Posterior vena cava (tissue), 2 donors: ENCODE measurements at places on chromosomes 7 and 10. TPM values are rescaled to one million over a fixed set of nuclear protein-coding genes. Genes with fewer than 3 reads are reported as not detected.

GRCh38 chr7:144378651-144379050 lies 23.4 kb downstream of the ARHGEF5 start:
- DNase-seq: no peak

DNA sequence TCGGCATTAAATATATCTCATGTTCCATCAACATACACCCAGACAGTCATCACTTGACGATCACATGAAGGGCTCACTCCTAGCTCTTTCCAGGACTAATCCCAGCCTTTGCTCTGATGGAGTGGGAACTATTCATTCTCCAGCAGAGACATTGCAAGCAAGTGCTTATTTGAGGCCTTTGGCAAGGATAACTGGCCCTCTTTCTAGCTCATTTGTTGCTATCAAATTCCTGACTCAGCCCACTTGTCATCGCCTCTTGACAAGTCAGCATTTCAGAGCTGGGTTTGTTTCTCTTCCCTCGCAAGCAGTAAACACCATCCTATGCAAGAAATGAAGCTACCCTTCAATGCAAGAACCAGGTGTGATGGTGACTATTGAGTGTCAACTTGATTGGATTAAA lies 1165.7 kb upstream of the AUTS2 start:
- no peak for DNase-seq

GRCh38 chr7:80665526-80665925 lies 27.1 kb downstream of the CD36 start:
- no peak for DNase-seq

DNA sequence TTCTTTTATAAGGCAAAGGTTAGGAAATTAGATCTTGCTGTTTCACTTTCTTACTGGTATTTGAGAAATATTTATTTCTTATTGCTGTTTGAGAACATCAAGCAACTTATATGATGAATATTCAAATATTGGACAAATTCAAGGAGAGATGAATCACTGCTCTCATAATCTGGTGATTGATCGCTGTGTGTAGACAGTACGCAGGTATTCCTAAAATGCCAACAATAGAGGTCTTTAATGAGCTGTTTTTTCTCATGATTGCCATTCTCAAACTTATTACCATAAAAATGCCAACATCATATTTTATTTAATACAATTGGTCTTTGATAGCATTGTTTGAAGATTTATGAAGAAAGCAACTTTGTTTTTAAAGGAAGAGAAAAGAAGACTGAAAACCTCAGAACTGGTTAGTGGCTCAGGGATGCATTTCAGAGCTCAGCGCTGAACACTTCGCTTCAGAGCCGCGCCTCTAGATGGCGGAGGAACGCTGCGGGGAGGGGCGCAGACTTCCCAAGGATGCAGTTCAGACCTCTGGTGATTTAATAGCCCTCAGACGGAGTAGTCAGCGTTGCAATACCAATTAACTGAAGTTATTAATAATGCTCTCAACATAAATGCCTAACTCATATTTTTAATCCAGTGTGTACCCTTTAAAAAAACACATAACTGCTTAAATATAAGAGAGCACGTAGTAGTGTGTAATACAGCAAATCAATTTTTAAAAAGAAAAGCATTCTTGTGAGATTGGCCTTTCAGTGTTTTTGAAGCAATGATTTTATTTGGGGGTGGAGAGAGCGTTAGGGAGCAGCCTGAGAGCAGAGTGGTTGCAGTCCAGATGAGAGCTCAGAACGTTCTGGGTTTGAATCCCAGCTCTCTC lies 38.5 kb upstream of the STEAP4 start:
- peak; percentile 82 for DNase-seq

DNA sequence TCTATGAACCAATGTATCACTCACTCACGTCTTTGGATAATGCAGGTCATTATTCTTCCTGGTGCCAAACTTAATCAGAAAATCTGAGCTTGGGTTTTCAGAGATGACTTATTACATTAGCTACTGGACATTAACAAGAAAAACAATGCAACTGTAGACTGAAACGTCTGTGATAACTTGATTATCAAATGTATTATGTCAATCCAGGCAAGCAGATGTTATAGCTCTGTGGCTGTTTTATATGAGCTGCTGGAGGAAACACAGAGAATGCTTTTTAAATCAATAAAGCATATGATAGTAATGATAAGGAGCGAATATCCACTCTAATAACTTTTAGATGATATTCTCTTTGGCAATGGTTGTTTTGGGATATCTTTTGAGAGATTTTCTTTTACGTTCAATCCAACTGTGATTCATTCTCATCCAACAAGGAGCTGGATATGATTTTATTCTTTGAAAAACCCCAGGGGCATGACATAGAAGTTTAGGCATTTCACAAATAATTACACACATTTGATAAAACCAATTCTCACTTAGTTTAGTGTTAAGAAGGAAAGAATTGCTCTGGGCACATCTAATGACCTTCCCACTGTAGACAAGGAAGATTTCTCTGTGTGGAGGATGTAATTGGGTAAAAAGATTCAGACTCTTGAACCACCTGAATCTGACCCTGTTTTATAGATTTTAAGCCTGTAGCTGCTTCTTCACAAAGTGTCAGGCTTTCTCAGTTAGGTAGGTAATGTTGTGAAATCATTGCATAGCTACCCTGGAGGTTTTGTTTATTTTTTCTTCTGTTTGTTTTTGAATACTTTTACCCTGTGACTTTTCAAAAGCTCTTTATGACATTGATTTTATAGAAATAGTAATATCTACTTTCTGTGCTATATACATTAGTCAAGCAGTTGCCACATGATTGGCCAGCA lies 1124.7 kb downstream of the DNAJB9 start:
- no peak for DNase-seq

DNA sequence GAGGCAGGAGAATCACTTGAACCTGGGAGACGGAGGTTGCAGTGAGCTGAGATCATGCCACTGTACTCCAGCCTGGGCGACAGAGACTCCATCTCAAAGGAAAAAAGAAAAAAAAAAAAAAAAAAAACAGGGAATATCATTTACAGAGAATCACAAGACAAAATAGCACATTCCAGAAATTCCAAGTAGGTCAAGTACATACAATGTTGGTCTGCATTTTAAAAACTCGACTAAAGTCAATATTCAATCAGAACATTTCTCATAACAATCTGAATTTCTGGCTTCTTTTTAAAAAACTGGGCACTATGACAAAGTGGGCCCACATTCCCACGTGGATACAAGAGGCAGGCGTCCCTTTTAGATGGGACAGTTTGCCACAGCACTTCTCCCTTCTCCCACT lies 12.8 kb downstream of the ZC3HAV1L start:
- DNase-seq: no peak

DNA sequence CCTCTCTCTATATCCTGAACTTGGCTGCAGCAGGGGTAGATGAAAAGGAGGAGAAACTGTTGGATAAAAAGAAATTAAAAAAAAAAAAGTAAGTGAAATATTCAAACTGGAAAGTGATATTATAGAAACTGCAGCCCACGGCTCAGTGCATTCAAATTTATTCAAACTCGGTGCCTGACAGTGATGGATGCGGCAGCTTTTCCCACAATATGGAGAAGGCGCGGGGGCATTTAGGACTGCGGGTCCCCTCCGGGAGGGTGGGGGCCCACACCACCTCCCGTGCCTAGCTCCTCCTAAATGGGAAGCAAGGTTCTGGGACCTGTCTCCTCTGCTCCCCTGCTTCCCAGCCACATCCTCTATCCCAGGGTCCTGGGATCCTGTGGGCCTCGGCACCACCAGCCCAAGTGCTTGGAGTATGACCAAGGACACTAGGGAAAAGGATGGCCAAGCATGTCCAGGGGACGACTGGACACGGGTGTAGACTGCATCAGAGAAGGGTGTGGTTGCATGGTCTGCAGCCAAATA lies 82.4 kb downstream of the HIF1AN start:
- DNase-seq: no peak

DNA sequence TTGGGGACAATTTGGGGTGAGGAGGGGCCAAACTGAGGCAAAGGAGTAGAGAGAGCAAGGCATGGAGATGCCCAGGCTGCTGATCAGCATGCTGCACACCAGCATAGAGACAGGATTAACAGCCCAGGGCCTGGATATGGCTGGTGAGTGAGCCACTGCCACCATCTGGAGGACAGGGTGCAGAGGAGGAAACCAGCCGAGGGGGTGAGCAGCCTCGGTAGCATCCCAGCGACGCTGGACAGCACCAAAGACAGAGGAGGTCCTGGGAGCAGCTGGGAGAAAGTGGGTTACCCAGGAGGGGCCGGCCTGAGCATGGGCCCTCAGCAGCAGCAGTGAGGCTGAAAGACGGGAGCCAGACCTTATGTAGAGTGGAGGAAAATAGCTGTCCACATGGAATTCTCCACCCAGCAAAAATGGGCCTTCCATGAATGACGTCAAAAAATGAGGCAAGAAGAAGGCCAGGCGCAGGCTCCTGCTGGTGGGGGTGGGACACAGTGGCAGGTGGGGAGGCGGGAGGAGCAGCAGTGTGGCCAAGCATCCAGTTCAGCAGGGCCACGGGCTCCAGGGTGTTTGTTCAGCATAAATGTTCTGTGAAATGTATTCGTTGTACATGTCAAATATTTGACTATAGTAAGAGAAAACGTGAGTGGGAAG lies 16.7 kb downstream of the RET start:
- DNase-seq: no peak

GRCh38 chr10:12656518-12657142 lies 307.3 kb downstream of the CAMK1D start:
- DNase-seq: no peak

DNA sequence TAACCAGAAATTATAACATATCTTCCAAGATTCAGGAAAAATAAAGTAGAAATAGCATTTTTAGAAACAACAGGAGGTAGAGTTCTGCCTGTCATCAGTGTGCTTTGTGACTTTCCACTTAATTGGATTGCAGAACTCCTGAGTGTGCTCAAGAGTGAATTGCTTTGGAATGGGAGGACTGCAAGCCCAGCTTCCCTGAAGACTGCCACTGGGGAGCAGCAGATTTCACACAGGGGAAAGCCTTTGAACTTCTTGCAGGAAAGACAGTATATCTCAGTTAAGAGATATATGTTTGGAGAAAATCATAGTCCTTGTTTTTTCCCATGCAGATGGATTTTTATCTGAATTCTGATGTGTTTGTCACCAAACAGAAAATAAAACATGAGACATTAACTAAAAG lies 124.5 kb downstream of the TMEM168 start:
- DNase-seq: no peak

- DNase-seq: no peak
These were observed 135.1 kb downstream of the NRBF2 start for GRCh38 chr10:63268149-63268797.

DNA sequence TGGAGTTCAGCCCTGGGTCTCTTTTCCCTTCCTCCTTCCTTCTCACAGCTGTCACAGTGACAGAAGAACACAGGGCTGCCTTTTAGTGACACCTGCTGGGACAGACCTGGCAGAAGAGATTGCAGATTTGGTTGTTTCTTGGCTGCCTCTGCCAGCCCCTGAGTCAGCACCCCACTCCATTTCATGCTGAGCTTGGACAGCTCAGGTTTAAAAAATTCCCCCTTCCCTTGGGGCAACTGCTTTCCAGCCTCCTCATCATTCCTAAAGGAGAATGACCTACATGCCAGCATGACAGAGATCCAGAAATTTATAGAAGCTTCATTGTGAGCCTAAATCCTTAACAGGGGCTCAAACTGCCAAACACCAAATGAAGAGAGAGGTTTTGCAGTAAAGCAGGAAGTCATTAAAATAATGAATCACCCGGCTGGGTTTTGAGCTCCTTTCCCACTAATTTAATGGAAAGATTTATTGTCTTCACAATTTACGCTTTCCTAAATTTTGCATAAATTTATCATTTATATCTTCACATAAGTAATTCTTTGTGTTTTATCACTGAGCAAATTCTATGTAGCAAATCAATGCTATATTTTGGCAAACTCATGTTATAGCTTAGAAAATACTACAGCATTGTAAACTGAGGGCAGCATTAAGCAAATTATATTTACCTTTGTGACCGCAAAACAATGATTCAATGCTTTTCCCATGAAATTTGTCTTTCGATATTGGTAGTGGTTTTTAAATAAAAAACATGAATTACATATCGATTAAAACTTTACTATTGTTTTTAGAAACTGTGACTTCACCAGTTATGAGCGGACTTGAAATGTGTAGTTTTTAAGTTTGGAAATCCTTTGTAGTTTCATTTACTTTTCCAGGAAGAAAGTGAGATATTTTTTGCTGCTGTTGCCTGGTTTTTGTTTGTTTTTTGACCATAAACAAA lies 399.5 kb upstream of the ANKRD30A start:
- no peak for DNase-seq

- DNase-seq: no peak
These were observed 8.6 kb upstream of the ZNF33B start for GRCh38 chr10:42646687-42647640.

DNA sequence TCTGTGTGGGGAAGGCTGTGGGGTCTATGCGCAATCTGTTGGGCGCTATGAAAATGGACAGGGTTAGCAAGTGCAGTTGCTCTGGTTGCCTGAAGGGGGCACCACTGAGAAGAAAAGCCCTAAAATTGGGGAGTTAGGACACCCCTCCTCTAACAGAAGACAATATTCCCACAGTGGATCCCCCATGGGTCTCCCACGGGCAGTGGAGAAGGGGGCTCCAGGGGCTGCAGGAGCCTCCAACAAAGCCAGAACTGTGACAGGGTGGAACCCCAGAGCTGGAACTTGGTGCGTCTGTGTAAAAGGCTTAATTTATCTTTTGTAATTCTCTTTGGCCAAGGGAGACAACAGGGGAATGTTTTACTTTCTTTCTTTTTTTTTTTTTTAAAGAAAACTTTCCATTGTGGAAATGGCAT lies 12.5 kb upstream of the COL13A1 start:
- DNase-seq: no peak

RPA3 gene
- total RNA-seq: 17.0 TPM

KCP gene
- total RNA-seq: 0.95 TPM

NAT16 gene
- not detected for total RNA-seq

DOCK4 gene
- 26.1 TPM for total RNA-seq

SAMD8 gene
- total RNA-seq: 26.6 TPM

TMEM225B gene
- 2.0 TPM for total RNA-seq

LRRC17 gene
- total RNA-seq: 11.1 TPM
